ENCODE measurements at places on chromosomes 2 and 18. TPM values are rescaled to one million over a fixed set of nuclear protein-coding genes. Genes with fewer than 3 reads are reported as not detected.

IL36B gene
- polyA plus RNA-seq, result not detected

RNU2-63P gene
- 1.1 TPM for polyA plus RNA-seq

DNA sequence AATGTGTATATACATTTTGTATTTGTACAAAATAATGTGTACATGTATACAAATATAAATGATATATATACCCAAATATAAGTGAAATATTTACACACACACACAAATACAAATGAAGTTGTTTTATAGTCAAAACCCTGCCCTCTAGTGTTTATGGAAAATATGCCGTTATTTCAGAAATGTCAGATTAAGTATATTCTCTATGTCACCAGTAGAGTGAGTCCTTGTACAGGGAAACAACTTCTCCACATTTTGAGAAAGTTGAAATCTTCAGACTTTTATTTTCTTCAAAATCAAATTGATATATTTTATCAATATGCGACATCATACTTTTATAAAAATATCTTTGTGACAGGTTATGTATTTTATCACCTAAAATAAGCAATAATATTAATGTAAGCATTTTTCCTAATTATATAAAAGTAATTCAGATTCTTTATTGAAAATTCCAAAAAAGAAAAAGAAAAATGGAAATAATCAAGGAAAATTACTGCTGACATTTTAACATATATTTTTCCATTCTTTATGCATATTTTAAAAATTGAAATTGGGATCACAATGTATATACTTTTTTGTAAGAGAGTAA, 22.4 kb downstream of the ARL6IP6 start:
- no peak for DNase-seq

DNA sequence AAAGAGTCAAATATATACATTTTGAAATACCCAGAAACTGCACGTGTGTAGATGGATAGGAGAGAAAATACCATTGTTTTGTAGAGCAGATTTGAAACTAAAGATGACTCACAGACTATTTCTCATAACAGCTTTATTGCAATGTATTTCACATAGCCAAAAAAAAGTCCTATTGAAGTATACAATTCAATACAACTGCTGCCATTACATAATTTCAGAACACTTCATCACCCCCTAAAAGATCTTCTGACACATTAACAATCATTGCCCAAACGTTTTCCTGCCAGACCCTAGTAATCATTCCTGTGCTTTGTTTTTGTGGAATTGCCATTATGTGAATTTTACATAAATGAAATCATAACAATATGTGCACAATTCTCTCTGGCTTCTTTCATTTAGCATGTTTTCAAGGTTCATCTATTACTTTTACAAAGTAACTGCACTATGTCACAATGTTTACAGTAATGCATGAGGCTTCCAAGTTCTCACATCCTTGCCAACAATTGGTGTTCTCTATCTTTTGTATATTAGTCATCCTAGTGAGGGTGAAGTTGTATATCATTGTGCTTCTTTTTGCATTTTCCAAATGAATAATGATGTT, 378.6 kb upstream of the CWC22 start:
- DNase-seq, result no peak

Measured in left lung (tissue), 14 donors.